ENCODE measurements at places on chromosomes 2 and 18.

DNA sequence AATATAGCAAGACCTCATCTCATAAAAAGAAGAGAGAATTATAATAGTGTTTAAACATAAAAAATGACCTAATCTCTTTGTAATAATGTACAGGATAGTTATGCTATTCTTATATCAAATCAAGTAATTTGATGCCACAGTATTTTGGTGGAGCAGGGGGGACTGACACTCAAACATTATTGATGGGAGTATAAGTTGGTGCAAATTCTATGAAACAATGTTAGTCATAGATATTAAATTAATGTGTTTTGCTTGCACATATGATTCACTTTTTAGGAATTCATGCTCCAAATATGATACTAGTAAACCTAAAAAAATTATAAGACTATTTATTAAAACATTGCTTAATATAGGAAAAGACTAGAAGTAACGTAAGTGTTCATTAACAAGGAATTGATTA, 256.1 kb upstream of the SYT4 start:
- DNase-seq: no peak

GRCh38 chr18:55268151-55268601, 308.9 kb upstream of the CCDC68 start:
- peak; percentile 13 for DNase-seq

GRCh38 chr2:25301453-25302352, 40.0 kb downstream of the DNMT3A start:
- peak; percentile 52 for DNase-seq

DNA sequence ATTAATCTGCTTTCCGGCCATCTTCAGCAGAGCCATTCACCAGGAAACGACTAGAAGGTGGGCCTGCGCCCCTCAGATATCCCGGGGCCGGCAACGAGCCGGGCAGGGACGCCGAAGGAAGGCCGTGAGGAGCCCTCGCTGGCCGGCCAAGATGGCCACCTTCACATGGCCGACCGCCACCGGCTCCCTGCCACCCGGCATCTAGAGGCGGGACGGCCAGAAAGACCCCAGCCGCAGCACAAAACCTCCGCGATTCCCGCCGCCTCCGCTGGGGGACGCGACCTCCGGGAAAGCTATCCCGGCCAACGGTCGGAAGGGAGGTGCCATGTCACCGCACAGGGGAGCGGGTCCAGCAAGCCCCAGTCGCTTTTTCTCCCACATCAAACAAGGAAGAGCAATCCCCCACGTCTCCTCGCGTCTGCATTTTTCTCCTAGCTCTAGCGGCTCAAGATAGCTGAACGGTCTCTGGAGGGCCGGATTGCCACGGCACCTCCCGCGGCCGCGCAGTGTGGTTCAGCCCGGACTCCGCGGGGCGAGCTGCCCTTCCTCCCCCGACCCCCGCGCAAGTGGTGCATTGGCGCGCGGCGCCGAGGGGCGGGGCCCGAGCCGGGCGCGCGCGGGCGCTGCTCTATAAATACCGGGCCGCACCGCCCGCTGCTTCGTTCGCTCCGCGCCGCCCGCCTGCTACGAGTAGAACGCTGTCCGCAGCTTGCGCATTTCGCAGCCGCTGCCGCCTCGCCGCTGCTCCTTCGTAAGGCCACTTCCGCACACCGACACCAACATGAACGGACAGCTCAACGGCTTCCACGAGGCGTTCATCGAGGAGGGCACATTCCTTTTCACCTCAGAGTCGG, at the start of gene MAT2A:
MAT2A (plus strand) TSS at position 662 of the 854 bp plus-strand sequence; CDS start at position 782, 120 bp downstream.
- peak; percentile 93 for DNase-seq

DNA sequence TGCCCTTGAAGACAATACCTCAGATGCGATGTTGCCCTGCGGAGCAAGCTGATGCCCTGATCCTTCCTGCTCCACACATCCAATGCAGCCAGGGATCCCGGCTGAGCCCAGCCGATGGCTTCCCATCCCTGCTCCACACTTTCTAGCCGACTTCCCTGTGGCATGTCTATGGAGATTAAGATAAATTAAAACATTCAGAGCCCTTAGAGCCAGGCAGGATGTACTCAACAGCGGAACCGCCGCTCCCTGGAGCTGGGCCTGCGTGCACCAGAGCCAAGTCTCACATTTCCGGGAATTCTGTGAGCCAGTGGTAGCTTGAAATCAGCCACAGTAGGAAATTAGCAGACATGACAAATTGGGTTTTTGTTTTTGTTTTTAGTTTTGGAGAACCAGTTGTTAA, 620.6 kb downstream of the GALR1 start:
- DNase-seq: no peak

DNA sequence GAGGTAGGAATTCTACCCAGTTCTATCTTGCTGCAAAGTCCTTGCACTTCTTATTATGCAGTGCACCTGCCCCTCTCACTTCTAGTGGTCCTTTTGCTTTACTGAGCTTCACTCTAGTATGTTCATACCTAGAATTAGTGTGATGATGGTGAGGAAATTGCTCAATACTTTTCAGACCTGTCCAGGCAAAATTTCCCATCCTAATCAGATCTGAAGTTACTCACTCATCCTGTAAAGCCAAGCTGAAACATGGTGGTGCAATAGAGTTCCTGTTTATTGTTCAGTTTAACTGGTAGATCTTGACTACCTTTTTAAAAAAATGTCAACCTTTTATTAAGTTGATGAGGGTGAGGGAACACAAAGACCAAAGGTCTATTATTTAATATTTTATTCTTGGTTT, 12.6 kb upstream of the FIGN start:
- DNase-seq: peak; percentile 40

Data from OCI-M1 (cell line).